NCI-H1092 (cell line): ENCODE measurements at places on chromosomes 12 and 14.
A peak's percentile ranks its signal among the peaks of the same experiment; 100 is the strongest.

- DNase-seq, result no peak
Observed at GRCh38 chr12:97575403-97576193, 113.0 kb downstream of the RMST start.

DNA sequence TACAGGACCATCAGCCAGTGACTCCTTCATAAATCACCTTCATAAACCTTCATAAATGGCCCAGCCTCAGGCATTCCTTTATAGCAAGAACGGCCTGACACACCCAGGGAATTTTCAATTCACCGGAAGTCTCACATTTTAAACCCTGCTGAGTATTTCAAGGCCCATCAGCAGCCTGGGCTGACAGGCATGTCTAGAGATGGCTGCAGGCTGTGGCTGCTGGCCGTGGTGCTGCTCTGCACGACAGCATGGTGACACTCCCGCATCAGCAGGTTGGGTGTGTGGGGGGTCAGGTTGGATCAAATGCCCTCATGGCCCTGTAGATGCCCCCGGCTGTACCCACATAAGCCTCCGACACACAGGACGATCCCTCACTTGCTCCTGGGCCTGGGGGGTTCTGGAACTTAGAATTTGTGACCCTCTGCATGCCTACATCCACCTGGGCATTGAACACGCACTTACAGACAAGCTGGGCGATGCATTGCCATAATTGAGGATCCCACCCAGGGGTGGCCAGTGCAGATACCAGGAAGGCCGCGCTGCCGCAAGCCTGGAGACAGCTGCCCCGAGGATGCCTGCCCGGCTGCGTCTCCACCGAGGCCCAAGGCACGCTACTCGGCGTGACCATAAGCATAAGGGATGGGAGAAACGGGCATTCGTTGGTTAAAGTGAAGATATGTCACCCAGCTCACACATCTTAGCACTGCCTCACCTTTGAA, 124.3 kb downstream of the PIWIL1 start:
- no peak for DNase-seq

- no peak for DNase-seq
Observed at GRCh38 chr14:105397350-105397931, 897 bp upstream of the TEX22 start.

DNA sequence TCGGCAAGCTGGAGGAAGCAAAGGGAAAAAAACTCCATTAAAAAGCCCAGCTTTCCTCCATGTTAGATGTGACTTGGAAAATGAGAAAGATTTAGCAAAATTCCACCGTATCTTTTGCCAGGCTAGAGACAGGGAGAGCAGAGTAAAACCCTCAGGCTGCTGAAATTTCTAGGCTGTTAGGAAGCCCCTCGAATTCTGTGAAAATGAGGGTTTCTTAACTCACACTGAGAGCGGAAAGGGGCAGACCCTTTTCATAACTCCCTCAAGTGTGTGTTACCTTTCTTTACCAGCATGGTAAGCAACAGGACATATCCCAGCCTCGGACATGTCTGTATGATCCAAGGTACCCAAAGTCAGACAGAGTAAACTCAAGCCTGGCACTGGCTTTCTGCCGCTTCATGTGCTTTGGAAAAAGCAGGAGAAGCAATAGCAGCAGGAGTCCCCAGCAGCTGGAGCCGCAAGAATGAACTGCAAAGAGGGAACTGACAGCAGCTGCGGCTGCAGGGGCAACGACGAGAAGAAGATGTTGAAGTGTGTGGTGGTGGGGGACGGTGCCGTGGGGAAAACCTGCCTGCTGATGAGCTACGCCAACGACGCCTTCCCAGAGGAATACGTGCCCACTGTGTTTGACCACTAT, at the start of gene RHOJ:
TSS of gene RHOJ (plus strand) at position 37 of the 637 bp plus-strand sequence. CDS start at position 464, 427 bp downstream.
- DNase-seq, result peak; percentile 78

DNA sequence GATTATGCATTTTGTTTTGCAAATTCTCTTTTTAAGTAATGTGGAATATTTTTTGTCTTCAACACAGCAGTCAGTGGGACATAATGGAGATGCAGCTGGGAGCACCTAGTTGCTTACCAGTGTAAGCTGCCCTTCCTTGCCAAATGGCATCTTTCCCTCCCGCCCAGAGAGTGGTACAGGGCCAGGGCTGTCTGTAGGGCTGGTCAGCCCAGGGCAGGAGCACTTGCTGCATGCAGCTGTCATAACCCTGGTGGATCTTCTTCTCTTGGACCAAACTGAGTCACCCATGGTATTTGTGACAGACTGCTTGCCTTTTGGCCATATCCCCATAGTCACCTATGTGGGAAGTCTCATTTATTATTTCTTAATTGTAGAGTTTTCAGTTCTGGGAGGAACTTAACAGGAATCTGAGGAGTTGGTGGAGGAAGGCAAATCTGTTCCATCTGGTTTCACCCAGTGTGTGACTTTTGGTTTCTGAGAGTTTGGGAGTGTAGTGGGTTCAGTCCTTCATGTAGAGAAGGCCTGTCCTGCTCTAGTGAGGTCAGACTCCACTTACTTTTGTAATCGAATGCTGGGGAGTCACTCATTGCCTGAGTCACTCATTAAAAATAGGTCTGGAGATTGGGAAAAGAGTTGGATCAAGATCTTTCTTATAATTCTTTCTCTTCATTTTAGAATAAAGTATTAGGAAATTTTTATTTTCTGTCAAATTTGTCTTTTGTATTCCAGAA, 62.0 kb upstream of the ASPG start:
- no peak for DNase-seq

- no peak for DNase-seq
Observed at GRCh38 chr12:44287545-44287944, 451.7 kb downstream of the TMEM117 start.

DNA sequence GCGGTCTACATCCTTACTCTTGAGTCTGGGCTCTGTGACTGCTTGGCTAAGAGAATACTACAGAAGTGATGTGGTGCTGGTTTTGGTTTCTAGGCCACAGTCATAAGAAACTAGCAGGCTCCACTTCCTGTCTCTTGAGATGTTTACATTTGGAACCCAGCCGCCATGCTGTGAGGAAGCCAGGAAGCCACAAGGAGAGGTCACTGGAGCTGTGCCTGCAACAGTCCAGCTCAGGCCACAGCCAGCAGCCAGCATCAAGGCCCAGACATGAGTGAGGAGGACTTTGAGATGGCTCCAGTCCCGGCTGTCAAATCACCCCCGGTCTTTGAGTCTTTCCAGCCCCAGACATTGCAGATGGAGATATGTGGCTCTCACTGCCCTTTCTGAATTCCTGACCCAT, 12.9 kb upstream of the FAM181A start:
- DNase-seq, result no peak

DNA sequence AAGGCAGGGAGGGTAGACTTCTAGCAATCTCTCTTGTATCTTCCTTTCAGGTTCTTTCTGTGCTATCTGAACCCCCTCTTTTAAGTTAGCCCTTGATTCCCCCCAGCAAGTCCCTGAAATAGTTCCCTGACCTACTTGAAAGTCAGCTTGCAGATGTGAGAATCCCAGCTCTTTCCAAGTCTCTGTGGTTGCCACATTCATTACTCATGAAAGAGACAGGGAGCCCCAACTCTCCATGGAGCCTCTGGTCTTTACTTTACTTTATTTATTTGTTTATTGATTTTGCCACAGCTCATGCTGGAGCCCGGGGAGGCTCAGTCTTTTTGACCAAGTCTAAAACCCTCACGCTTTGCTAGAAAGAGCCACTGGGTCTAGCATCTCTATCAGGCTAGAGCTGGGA, 193.6 kb upstream of the FAR2 start:
- no peak for DNase-seq
